Stimulated activated CD4-positive, alpha-beta T cell treated with anti-CD3 and anti-CD28 coated beads, Interleukin-15, amount 100 ng/mL, for 1 hour (primary cell): ENCODE measurements at places on chromosomes 3 and 15.

- no peak for DNase-seq
Observed at GRCh38 chr15:59154243-59154642, 49.3 kb downstream of the CCNB2 start.

DNA sequence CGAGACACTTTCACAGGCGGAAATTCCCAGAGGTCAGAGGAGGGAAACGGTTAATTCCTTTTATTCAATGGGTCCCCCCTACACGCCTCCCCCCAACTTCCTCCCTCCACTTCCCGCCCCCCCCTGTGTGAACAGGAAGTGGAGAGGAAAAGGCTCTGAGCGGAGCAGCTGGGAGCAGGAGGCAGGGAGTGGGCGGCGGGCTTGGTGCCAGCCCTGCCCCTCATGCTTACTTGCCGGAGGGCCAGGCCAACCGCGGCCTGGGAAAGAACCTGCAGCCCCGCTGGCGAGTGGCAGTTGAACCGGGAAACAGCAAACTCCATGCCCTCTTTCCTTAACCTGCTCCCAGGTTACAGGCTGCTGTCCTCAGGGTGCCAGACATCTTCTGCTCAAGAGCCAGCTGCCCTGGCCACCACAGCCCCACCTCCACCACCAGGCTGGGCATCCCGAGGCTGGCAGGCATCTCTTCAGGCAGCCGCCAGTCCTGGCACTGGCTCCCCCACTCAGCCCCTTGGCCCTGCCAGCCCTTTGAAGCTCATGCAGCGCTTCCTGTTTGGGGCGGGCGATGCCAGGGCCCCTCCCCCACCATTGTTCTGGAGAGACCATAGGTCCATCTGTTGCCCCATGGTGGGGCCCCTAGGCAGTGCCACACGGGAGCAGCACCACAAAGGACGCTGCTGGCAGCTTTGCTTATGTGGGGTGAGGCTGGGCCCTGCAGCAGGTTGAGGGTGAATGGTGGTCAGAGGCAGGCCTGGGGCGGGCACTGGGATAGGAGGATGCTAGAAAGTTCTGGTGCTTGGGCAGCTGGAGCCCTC lies 12.9 kb downstream of the VPS18 start:
- no peak for DNase-seq

GRCh38 chr15:100667405-100668347 lies 65.3 kb downstream of the ASB7 start:
- DNase-seq: no peak

DNA sequence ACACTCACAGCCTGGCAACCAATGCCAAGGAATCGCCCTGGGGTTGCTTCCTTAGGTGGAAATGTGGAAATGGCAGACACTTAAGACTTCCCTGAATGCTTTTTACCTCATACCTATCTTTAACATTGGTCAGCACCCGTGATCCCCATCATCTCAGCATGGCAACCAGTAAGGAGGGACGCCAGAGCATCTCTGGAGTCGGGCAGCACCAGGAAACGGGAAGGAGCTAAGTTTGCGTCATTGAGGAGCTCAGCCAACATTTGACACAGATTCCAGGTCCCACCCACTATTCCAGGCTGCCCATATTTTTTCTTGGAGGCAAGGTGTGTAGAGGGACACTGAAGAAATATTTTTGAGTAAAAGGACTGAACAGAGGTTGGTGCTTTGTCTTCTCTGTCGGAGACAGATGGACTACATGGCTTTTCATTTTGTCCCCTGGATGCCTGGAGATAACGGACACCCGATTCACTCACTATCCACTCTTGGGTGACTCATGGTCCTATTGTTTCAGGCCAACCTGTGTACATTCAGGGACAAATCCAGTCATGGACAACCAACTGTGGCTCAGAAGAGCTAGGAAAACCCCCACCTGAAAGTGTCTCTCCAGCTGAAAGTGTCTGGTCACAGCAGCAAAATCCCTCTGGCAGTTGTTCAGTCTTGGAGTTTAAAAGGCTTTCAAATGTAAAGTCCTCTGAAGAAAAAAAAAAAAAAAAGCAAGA lies 70.4 kb upstream of the OXTR start:
- DNase-seq: no peak

DNA sequence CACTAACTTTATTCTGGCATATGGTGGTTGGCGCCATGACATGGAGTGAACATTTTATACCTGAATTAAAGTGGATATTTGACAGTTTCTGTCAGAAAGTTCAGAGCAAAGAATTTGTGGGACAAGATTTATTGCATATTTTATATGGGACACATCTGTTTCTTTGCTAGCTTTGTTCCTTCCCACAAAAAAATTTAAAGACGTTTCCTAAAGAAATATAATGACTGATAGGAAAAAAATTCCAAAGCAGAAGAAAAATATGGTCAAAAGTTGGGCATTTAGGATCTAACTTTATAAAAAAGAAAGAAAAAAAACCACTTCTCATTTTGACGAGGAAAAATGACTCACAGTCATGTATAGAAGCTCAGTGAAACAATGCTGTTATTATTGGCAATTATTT lies 101.6 kb downstream of the GREM1 start:
- DNase-seq: no peak

GRCh38 chr3:9399746-9400145 lies 2.3 kb downstream of the SETD5 start:
- no peak for DNase-seq

GRCh38 chr3:188439080-188439479 lies 285.1 kb downstream of the LPP start:
- no peak for DNase-seq

GRCh38 chr15:77037388-77038209 lies 33.3 kb downstream of the TSPAN3 start:
- no peak for DNase-seq

GRCh38 chr15:57589754-57590153 lies 1.9 kb upstream of the MYZAP start:
- DNase-seq: no peak

DNA sequence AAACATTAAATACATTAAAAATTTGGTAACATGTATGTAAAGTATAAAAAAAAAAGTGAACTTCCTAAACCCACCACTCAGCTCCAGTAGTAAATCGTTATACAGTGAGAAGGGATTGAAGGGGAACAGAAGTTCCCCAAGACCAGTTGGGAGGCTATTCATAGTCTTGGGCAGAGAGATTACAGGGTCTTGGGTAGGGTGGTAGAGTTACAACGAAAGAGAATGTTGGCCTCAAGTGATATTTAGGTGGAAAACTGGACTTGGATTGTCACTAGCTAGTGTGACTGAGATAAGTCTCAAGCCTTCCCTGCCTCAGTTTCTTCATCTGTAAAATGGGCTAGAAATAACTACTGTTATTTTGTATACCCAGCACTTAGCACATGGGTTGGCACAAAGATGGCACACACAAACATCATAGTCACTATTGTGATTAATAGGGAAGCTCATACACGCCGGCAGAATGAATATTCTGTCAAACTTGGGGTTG lies 431 bp upstream of the YEATS2 start:
- DNase-seq: no peak

DNA sequence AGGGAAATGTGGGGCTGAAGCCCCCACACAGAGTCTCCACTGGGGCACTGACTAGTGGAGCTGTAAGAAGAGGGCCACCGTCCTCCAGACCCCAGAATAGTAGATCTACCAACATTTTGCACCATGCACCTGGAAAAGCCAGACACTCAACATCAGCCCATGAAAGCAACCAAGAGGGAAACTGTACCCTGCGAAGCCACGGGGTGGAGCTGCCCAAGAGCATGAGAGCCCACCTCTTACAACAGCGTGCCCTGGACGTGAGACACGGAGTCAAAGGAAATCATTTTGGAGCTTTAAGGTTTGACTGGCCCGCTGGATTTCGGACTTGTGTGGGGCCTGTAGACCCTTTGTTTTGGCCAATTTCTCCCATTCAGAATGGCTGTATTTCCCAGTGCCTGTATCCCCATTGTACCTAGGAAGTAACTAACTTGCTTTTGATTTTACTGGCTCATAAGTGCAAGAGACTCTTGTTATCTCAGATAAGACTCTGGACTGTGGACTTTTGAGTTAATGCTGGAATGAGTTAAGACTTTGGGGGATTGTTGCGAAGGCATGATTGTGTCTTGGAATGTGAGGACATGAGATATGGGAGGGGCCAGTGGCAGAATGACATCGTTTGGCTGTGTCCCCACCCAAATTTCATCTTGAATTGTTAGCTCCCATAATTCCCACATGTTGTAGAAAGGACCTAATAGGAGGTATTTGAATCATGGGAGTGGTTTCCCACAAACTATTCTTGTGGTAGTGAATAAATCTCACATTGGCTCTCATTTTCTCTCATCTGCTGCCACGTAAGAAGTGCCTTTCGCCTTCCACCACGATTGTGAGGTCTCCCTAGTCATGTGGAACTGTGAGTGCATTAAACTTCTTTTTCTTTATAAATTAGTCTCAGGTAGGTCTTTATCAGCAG lies 105.8 kb downstream of the CBLB start:
- no peak for DNase-seq

DNA sequence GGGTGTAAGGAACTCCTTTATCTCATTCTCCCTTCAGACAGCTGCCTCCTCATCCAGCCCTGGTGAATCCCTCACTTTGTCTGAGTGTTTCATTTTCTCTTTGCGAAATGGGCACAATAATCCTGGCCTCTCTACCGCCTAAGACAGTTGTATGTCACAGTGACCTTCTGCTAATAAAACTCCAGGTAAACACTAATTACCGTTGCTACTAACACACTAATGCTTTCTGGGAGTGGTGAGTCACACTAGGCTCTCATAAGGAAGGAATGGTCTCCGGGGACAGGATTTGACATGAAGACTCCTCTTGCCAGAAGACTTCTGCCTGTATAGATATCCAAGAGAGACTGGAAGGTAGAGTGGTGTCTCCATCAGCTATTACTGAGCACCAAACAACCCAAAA lies 71.7 kb upstream of the SNRK start:
- no peak for DNase-seq

DNA sequence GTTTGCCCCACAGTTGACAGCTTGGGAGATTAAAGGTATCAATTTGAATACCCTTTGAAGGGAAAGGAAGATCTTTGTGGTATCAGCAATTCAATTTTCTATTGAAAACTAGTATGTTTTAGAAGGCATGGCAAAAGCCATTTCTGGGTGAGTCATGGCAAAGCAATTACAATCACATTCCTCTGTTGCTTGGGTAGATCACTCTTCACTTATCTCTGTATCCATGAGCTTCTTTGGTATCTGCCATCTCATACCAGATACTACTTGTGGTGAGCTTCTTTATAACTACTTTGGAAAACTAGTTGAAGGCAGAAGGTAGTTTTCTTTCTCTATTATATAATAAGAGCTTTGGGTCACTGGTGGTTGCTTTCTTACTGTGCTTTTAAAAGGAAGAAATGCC lies 28.3 kb upstream of the LSAMP start:
- DNase-seq: no peak

DNA sequence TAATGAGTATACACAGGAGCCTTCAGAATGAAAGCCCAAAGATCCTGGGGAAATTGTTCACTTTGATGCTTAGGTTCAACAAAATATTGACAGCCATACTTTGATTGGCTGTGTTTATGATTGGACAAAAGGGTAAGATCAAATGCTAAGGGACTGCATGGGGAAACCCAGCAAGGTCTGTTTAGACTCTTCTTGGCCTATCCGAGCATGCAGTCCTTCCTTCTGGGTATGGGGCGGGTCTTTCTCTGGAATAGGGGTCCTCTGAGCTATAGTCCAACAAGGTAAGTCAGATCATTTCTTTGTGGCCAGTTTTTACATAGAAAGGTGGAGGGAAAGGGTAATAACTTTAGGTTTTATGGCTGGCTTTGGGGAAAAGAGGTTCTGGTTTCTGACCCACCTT lies 52.9 kb upstream of the ACKR4 start:
- DNase-seq: no peak
